HL-60 (cell line): ENCODE measurements at places on chromosomes 16 and 17.

- peak; percentile 64 for DNase-seq
Observed at GRCh38 chr17:76000016-76000754, 470 bp upstream of the CDK3 start.

- DNase-seq = no peak
Observed at GRCh38 chr17:80029258-80029974, 6.3 kb downstream of the TBC1D16 start.

GRCh38 chr16:57897053-57897784, 73.7 kb downstream of the CNGB1 start:
- no peak for DNase-seq

GRCh38 chr16:2673066-2673999, 9.0 kb upstream of the KCTD5 start:
- peak; percentile 95 for DNase-seq

DNA sequence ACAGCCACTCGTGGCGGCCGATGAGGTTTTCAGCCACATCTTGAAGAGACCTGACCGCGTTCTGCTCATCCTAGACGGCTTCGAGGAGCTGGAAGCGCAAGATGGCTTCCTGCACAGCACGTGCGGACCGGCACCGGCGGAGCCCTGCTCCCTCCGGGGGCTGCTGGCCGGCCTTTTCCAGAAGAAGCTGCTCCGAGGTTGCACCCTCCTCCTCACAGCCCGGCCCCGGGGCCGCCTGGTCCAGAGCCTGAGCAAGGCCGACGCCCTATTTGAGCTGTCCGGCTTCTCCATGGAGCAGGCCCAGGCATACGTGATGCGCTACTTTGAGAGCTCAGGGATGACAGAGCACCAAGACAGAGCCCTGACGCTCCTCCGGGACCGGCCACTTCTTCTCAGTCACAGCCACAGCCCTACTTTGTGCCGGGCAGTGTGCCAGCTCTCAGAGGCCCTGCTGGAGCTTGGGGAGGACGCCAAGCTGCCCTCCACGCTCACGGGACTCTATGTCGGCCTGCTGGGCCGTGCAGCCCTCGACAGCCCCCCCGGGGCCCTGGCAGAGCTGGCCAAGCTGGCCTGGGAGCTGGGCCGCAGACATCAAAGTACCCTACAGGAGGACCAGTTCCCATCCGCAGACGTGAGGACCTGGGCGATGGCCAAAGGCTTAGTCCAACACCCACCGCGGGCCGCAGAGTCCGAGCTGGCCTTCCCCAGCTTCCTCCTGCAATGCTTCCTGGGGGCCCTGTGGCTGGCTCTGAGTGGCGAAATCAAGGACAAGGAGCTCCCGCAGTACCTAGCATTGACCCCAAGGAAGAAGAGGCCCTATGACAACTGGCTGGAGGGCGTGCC, 30.1 kb downstream of the CIITA start:
- no peak for DNase-seq

GRCh38 chr17:17111401-17112393, 69.4 kb downstream of the MPRIP start:
- DNase-seq = no peak

DNA sequence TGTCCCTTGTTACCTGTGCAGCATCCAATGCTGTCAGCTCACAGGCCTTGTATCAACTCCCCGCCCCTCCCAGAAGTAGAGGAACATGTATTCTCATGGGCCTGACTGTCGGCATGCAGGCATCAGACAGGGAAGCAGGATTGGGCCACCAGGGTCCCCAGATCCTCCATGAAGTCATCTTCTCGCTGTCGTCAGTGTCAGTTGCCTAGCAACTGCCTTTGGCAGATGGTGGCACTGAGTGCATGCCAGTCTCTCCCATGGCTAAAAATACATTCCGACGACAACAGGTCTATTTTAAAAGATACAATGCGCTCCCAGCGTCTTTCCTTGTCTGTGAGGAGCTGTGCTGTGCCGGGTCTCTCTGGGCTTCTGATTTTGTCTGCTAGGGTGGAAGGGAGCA, 36.8 kb upstream of the CES5A start:
- DNase-seq = no peak

DNA sequence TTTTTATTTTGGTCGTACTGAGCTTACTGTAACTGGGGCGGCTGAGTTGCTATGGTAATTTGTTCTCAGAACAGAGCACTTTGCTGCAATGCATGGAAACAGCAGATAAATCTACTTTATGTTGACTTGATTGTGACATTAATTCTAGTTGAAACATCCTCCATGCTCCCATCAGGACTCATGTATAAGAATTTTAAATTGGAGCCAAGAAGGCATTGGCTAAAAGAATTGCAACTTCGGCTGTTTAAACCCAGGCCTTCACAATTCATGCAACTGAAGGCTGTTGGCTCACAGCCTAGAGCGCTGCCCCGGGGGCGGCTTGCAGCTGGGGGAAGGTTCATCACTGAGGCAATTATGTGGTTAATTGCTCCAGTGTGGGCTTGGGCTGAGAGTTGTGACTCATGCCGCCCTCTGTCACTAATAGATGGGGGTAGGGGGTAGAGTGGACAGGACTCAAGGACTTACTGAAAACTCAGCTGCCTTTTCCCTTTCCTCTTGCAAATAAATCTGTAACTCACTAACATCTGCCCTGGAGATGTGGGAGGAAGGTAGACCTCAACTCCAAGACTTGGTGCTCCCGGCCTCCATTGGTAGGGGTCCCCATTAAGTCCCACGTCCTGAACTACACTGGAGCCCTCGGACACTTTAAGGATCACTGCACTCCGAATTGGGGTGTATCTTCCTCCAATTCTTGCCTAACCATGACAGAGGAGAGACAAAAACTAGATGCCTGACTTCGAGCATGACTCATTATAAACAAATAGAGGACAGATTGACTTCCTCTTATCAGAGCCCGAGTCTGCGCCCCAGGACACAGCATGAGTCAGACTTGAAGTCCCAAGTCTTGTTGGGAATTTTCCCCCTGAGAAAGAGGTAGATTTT, 37.5 kb downstream of the ERCC4 start:
- peak; percentile 69 for DNase-seq

DNA sequence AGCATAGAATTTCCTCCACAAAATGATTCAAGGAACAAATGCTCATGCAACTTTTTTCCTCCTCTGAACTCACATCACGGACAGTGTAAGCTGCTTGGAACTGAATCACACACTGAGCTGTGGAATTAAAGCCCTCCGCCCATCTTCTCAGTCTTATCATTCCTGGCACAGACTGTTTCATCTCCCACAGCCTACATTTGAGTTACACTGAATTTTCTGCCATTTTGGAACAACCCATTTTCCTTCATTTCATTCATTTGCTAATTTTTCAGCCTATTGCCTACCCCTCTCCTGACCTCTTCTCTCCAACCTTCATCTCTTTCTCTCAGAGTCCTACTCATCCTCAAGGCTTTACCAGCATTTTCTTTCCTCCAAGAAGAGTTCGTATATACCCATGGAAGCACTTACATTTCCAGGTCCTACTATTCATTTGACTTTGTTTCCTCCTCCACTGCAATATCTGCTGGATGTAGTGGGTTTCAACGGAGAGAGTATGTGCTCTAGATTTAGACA, 39.1 kb upstream of the TOM1L1 start:
- no peak for DNase-seq

DNA sequence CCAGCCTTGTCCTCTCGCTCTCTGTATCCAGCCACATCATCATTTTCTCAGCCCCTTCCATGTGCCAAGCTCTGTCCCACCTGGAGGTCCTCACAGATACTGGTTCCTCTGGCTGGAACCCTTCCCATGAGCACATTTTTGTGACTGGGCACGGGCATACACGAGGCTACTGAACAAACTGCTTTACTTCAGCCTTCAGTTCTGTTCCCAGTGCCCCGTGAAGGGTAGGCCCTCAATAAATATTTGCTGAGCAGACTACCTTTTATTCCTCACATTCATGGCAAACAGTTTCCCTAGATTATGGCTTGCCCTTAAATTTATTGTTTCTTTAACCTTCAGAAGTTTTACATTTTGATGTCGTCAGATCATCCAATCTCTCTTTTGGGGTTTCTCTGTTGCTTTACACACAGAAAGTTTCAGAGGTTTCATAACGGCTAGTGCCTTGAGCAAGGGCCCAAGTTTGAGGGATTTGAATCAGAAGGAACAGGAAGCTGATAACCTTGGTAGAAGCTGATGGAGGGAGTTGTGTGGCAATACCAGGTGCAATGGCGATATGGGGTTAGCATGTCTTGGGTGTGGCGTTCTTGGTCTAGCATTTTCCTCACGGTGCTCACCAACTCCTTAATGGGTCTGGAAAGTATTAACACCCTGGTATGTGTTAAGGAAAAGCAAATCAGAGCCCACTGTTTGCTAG, 27.8 kb downstream of the TMEM92 start:
- peak; percentile 92 for DNase-seq

DNA sequence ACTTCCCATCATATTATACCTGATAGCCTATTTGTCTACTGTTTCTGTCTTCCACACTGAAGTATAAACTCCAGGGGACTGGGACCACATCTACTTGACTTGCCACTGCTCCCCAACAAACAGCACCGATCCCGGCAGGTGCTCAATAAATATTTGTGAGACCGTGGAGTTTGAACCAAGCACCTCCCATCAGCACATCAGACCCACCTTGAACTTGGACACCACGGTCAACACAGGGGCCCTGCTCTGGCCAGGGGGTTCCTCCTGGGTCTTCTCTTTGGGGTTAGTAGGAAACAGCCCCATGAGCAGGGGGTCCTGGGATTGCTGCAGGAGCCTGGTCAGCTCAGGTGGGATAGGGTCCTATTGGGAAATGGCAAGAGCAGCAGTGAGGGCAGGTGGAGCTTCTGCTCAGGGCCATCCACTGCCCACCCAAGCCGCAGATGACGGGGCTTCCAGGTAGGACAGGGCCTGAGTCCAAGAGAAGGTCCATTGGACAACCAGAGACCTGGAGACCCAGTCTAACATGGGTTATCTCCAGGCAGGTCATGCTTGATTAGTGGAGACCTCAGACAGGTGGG, 19.9 kb downstream of the ZNHIT3 start:
- DNase-seq = no peak

- DNase-seq = peak; percentile 72
Observed at GRCh38 chr17:42387661-42388380, 421 bp downstream of the STAT3 start.

GRCh38 chr16:58393138-58393504, 850 bp downstream of the GINS3 start:
- DNase-seq = no peak

DNA sequence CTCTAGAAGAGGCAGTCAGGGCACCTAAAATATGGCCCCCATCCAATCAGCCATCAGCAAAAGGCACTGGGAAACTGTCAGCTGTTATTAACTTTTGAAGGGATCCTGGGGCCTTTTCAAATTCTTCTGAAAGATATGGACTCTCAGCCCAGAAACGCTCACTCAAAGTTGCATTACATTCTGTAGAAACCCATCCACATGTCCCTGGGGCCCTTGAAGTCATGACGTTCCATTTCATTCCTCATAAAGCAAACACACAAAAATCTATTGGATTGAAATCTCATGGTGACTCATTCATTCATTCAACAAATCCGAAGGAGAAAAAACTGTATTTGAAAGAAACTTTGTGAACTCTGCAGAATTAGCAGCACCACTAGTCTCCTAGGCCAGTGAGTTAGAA, 215.3 kb downstream of the C16orf95 start:
- DNase-seq = no peak
